ENCODE measurements at places on chromosomes 11 and 22.

- DNase-seq = no peak
These were observed 188.0 kb upstream of the NCAM1 start for GRCh38 chr11:112773264-112773663.

DNA sequence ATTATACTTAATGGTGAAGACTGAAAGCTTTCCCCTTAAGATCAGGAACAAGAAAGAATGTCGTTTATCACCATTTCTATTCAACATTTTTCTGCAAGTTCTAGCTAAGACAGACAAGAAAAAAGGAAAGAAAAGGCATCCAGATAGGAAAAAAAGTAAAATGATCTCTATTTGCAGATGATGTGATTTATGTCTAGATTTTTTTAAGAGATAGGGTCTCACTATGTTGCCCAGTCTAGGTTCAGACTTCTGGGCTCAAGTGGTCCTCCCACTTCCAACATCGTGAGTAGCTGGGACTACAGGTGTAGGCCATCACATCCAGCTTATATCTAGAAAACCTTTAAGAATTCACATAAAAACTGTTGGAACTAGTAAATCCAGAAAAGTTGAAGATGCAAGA lies 51.4 kb upstream of the ADORA2A start:
- DNase-seq = no peak

DNA sequence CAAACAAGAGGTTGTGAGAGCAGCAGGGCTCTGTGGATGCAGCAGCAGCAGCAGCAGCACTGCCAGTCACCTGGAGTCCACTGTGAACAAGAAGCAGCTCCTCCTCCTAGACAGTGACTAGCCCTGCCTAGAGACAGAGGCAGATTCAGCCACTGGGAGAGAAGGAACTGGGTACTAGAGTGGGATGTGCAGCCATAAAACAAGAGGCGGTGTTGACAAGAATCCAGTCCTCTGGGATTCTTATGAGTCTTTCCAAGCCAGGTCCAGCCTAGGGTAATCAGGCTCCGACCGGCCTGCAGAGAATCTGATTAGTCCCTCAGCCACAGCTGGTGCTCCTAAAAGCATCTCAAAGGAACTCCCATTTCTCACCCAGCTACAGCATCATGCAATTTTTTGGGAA lies 83.9 kb upstream of the USP47 start:
- no peak for DNase-seq

- peak; percentile 89 for DNase-seq
These were observed 6.0 kb upstream of the MALAT1 start for GRCh38 chr11:65492637-65493366.

DNA sequence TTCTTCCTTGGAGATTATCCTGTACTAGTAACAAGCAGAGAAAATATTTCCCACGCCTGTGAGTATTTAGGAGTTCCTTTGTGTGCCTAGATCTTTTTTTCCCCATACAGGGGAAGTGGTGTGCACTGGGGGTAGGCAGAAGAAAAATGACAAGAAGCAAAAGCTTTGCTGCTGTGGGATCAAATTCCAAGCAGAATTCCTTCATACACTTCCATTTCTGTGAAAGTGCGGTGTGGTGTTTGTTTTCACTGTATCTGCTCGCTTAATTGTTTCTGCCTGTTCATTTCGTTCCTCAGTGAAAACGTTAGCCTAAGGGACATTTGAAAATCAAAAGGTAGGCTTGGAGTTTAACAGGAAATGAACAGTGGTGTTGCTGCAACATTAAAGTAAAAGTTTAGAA lies 47.9 kb downstream of the BLID start:
- no peak for DNase-seq

DNA sequence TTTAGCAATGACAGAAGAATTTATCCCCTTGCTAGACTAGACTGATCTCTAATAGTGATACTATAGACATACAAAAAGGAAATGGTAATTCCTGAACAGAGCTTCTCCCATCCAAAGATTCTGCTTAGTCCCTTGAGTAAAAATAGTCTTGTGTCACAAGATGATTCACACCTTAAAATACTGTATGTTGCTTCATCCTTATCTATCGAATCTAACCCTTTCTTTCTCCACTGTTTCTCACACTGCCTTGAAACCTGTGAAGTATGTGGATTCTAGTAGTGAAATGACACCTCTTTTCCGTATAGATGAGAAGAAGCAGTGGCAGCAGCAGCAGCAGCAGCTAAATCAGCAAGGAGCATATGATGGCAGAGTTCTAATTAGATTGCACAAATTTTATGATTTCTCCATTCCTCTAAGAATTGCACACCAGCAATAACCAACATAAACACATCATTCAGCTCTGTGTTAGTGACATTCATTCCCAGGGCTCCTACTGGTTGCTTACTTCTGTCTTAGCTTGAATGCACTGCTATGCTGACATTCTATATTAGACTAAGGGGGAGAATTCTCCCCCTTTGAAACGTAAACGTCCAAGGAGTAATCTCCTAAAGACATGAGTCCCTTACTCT lies 14.6 kb downstream of the KCNA4 start:
- no peak for DNase-seq

DNA sequence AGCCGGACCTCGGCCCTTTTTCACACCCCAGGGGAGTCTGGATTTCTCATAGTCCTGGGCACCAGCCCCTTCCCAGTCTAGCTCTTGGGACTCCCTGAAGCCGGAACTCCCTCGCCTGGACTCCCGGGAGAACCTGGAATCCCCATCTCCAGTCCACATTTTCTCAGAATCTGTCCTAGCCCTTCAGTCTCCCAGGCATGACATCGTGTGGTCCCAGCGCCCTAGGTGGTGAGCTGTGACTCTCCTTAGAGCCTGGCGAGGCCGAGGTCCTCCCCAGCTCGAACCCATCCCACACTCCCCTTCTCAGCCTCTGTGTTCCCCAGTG lies 673 bp upstream of the DUSP18 start:
- DNase-seq = no peak

DNA sequence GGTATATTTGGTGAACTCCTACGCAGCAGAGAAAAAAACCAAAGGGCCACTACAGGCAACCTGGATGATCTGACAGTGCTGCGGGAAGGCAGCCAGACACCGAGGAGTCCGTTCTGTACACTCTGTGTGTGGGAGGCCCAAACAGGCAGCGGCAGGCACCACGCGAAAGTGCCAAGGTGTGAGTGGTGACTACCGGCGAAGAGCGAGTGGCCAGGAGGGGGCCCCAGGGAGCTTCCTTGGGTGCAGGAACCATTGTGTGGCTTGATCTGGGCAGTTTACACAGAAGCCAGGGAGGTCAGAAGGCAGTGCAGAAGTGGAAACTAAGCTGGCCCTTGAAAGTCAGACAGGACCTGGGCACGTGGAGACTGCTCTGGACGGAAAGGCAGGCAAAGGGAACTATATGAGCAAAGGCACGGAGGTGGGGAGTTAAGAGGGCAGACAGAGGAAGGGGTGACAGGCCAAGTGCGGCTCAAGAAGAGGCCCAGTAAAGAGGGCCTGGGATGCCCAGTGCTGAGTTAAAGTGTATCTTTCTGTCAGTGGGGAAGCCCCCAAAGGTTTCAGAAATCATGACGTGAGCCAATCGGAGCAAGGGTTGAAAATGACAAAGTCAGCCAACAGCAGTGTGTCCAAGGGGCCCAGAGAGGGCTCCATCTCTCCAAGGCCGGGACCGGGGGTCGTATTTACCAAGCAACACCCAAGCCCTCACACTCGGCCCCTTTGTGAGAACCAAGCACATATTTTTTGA lies 10.6 kb downstream of the TMEM184B start:
- peak; percentile 50 for DNase-seq

DNA sequence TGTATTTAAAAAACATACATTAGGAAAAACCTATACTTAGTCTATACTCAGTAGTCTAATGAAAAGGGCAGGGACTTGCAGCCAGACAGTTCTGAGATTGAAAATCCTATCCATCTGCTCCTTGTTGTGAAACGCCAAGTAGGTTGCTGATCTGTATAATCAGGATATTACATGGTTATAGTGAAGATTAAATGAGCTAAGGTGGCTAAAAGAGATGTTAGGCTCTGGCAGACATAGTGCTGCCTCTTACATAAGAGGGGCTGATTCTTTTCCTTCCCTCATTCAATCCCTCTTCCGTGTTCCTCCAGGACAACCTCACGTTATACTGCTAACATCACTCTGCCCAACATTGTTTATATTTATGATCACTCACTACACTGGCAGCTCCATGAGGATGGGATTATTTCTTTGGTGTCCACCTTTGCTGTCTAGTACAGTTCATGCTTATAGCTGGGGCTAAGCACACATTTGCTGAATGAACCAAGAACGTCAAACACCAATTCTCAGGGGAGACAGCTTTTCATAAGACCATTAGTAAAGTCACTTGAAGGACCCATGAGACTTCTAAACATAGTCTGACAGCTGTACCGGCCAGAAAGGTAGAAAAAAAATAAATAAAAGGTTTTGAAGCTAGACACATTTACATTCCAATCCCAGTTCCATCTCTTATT lies 46.3 kb downstream of the GAB2 start:
- no peak for DNase-seq

GRCh38 chr22:22877523-22878210 lies 9.9 kb upstream of the IGLL5 start:
- peak; percentile 50 for DNase-seq

- DNase-seq = no peak
These were observed 17.2 kb downstream of the CLDN25 start for GRCh38 chr11:113796663-113797259.

- DNase-seq = no peak
These were observed 14.4 kb upstream of the PVALB start for GRCh38 chr22:36831206-36831605.

GRCh38 chr11:6703247-6704063 lies 20.3 kb upstream of the MRPL17 start:
- peak; percentile 26 for DNase-seq

DNA sequence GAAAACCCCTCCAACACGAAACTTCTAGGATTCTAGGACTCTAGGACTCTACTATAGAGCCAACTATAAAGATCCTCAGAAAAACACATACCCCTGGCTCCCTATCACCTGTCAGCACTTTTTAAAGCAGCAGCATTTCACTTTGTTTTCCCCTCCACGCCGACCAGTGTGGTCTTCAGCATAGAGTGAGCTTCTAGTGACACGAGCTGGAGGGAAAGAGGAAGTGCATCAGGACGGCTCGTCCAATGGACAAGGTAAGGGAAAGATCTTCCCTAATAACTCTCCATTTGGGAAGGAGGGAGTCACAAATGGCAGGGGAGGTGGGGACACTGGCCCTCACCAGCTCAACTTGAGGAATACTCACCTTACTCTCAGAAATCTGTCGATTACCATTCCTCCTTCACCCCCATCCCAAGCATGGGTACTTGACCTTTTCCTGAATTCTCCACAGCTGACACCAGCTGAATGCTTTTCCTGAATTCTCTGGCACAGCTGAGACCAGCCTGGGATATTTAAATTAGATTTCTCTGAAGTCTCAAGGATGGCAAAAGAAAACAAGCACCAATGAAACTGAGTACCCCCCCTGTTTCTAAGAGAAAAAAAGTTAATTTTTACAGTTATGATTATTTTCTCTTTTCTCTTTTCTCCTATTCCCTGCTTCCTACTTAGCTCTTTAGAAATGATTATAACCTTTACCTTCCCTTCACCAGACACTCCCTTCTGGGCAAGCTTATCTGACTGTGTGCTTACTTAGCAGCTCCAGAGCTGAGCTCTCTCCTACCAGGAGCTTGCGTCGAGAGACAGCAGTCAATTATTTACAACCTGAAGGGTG lies 33.3 kb upstream of the NNMT start:
- DNase-seq = no peak
